ENCODE measurements at places on chromosomes 12 and 14.

GRCh38 chr12:54993181-54993835, 8.7 kb upstream of the TESPA1 start:
- peak; percentile 68 for DNase-seq

DNA sequence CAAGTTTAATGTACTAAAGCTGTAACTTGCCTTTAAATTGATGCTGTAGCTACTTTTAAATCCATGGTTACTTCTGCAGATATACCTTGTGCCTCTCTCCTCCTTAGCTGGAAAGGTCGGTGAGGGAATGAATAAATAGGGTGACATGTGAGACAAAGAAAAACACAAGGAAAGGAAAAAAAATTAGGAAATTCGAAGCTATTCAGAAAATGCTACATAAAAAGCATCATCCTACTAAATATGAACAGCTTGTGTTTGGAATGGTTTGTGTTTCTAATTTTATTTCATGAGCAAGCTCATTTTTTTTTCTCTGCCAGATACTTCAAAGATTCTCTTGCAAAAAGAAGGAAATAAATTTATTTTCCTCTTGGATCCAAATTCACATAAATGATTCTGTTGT, 186.3 kb upstream of the NUDT4 start:
- DNase-seq: no peak

GRCh38 chr14:68253160-68253780, 433.7 kb downstream of the RAD51B start:
- DNase-seq: no peak

DNA sequence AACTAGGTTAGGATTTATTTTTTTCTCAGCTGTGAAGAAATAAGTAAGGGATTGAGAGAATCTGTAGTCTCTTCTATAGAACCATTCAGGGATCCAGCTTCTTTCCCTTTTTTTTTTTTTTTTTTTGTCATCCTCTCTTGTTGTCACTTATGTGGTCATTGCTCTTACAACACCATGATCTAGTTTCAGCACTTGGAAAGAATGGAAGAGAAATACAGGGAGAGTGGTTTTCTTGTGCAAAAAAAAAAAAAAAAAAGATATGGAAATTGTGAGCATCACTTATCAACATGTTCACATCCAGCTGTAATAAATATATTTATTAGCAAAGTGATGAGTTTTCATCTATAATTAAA, 599.3 kb downstream of the SLC6A15 start:
- no peak for DNase-seq

GRCh38 chr14:99598774-99599173, 5.2 kb downstream of the CCDC85C start:
- DNase-seq: no peak

DNA sequence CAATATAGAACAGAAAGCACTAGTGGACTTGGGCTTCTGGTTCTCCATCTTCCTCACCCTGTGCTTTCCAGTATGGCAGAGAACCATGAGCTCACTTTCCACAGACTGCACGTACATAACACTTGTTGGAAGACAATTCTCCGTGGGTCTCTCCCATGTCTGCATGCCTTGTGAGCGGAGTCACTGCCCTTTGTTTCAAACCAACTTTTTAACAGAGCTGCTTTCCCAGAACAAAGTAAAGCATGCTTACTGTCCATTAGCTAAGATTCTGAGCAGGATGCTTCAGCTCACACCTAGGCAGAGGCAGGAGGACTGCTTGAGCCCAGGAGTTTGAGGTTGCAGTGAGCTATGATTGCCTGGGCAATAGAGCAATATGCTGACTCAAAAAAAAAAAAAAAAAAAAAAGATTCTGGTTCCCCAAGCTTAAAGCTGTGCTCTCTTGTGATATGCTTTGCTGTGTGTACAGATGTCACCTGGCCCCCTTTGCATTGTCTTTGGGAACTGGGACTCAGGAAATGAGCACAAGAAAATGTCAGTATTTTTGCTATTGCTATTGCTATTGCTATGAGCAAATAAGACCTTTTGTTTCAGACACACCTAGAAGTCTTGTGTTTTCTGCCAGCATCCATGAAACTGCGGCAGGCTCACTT, 54.6 kb upstream of the PTGR2 start:
- DNase-seq: no peak

DNA sequence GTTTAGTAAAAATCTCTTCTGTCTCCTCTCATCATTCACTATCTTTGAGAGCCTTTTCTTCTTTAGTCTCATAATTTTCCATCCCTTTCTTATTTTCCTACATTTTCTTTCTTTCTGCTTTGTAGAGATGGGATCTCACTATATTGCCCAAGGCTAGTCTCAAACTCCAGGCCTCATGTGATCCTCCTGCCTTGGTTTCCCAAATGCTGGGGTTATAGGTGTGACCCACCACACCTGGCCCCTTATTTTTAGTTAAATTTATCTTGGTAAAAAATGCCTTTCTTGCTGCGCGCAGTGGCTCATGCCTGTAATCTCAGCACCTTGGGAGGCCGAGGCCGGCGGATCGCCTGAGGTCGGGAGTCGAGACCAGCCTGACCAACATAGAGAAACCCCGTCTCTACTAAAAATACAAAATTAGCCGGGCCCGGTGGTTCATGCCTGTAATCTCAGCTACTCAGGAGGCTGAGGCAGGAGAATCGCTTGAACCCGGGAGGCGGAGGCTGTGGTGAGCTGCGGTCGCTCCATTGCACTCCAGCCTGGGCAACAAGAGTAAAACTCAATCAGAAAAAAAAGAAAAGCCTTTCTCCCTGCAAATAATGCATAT, 996 bp downstream of the SLC2A3 start:
- peak; percentile 55 for DNase-seq

GRCh38 chr12:121427556-121428050, 27.7 kb downstream of the RNF34 start:
- DNase-seq: no peak

DNA sequence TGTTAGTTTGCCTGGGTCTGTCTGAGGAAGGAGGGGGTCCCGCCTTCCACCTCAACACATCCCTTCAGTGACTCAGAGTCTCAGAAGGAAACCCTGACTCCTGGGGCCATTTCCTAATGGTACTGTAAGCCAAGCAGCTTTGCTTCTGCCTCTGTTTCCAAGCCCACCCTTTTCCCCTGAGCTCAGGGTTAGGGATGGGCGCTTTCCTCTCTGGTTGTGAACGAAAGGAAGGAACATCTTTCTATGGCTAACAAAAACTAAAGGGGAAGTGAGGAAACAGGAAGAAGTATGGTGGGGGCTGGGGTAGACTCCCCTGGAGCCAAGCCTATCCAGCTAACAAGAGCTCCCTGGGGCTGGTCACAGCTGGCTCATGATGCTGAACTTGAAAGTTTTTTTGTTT, 11.6 kb upstream of the UNC119B start:
- DNase-seq: no peak

DNA sequence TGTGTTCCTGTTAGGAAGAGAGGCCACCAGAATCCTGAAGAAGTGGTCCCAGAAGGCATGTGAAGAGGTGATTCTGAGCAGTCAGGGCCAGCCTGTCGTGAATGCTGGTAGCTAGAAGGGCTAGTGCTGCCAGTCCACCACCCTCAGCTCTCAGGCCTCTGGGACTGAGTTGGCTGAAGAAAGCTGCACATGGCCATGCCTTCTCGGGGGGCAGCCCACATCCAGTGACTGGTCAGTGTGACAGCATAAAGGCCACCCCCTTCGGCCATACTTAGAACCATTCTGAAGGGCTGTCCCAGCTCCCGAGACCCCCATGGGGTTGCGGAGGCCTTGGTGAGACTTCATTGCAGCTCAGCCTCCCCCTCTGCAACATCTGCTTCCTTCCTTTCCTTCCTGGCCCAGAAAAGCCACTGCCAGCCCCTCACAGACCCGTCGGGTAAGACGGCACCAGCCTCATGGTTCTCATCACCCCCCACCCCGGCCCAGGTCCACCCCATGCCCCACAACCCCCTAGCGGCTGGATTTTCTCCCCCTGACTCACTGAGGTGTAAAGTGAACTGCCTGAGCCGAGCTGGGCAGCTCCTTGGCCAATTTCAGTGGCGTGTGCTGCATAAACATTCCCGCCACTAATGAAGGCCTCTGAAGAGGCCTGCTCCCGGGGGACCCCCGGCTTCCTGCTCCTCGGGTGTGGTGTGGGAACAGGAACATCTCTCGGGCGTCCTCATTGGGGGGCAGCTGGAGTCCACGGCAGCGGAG, 49.5 kb upstream of the DIO3 start:
- DNase-seq: no peak

DNA sequence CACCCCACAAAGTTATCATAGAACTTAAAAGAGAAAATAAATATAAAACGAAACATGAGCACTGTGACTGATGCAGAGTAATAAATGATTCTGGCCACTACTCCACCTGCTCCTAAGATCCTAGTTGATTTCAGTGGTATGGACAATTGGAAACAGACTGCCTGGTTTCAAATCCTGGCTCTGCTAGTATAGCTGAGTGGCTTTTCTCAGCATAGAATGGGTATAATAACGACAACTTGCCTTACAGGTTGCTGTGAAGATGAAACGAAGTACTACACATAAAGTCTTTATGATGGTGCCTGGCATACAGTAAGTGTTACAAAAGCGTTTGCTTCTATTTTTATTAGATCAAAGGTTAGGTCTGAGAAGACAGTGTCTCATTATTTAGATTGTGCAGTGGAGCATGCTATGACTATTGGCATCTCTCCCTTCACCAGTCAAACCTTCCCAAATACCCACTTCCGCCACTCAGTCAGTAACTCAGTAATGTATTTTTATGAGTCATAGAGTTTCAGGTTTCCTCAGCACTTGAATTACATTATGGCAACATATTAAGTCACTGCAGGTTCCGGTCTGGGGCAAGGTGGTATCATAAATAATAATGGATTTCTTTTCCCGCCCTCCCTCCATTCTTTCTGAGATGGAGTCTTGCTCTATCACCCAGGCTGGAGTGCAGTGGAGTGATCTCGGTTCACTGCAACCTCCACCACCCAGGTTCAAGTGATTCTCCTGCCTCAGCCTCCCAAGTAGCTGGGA, 29.7 kb upstream of the NR2C1 start:
- DNase-seq: peak; percentile 81

DNA sequence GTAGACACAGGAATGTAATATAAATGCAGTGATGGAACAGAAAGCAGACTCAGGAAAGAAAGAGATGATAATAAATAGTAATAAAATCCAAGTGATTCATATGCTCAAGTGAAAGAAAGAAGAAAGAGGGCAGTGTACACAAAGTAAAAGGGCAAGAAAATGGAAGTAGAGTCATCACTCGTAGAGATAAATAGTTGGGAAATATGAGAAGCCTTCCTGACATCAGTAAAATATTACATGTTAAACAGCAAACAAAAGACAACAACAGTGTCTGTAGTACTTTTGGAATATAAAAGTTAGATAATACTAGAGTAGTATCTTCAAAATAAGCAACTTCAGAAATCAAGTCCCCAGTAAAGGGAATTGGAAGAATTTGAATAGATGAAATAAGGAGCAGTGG, 412.3 kb downstream of the RAD51B start:
- no peak for DNase-seq

GRCh38 chr12:32205731-32206130, 99.1 kb downstream of the BICD1 start:
- no peak for DNase-seq

- DNase-seq: no peak
Measured at GRCh38 chr12:93763746-93764147, 86.6 kb downstream of the CRADD start.

GRCh38 chr14:94052662-94053061, 26.5 kb downstream of the OTUB2 start:
- peak; percentile 21 for DNase-seq

DNA sequence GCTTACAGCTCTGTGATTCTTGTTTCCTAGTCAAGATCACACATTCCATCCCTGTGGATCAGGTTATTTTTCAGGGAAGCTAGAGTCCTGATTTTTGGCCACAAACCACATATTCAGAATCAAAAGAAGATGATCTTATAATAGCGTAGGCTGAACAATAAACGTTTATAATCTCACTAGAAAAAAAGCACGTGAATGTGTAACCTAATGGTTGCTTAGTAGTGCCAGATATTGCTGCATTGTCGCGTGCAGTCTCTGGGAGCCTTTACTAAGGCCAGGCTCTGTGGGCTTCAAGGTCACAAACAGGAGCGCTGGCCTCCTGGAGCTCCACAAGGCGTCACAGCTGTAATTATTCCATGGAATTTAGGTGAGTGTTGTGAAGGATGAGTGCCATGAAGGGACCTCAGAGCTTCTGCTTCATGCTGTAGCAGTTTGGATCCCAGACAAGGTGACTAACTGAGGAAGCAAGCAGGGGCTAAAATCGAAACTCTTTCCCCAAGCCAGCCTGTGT, 17.4 kb downstream of the CDKN1B start:
- DNase-seq: peak; percentile 41

DNA sequence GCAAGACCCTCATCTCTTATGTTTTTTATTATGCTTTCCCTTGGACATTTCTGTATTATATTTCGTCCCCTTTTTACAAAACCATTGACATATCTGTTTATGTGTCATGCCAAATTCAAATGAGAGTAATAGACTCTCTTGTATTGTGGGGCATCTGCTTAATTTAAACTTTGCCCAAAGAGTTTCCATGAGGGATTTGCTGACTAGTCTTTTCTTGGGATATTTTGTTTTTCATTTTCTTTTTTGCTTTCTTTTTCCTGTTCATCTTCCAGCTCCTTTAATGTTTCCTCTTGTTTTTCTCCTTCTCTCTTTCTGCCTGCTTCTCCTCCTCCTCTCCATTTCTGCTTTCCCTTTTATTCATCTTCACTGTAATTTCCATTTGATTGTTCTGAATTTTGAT, 13.8 kb upstream of the ZNF26 start:
- DNase-seq: no peak

- no peak for DNase-seq
Measured at GRCh38 chr14:99621948-99622347, 17.9 kb upstream of the CCDC85C start.

GRCh38 chr14:94021416-94022157, 4.6 kb upstream of the OTUB2 start:
- DNase-seq: peak; percentile 76

DNA sequence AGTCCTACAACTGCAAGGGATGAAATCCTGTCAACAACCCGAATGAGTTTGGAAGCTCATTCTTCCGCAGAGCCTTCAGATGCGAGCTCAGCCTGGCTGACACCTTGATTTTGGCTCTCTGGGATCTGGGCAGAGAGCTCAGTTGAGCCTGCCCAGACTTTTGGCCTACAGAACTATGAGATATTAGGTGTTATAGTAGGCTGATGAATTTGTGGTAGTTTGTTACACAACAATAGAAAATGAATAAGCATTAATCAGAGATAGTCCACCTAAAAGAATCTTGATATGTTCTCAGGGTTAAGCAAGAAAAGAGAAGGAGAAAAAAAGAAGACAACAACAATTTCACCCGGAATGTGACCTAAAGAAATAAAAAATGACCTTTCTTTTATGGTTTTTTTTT, 30.4 kb upstream of the GZMB start:
- DNase-seq: no peak
